Activated effector memory CD4-positive, alpha-beta T cell treated with Interleukin-2 at 50 U/mL for 16 hours (primary cell): ENCODE measurements at places on chromosomes 12 and 14.
A peak's percentile ranks its signal among the peaks of the same experiment; 100 is the strongest.

- DNase-seq = no peak
These were observed 74.0 kb upstream of the MDM1 start for GRCh38 chr12:68406134-68406576.

DNA sequence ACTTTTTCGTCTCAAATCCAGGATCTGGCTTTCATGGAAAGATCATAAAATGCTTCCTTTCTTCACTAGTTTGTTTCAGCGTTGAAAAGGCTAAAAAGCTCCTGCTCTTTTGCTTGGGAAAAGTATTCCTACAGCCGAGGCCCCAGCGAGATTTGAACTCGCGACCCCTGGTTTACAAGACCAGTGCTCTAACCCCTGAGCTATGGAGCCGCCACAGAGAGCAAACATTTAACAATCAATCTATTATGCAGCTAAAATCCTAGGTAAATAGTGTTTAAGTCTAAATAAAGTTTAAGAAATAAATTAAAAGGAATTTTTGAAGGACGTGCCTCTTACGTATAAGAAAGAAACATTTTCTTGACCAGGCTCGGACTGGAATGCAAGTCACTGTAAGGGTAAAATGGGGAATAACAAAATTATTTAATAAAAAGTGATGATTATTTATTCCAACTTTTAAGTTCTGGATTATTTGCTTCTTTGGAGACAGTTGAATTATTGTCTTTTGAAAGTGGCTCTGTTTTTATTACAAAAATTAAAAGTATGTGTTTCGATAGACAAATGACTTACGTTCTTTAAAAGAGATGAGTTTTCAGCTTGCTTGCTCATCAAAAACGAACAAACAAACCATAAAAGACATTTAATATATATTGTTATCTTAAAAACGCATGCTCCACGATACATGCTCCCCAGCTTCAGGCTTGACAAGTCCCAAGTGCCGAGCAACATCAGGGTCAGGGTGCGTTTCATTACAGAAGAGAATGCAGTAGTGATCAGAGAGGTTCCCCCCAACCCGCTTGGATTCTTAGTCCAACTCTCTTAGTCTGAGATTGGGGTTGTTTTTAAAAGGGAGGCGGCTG, 10.2 kb downstream of the OR6S1 start:
- no peak for DNase-seq

DNA sequence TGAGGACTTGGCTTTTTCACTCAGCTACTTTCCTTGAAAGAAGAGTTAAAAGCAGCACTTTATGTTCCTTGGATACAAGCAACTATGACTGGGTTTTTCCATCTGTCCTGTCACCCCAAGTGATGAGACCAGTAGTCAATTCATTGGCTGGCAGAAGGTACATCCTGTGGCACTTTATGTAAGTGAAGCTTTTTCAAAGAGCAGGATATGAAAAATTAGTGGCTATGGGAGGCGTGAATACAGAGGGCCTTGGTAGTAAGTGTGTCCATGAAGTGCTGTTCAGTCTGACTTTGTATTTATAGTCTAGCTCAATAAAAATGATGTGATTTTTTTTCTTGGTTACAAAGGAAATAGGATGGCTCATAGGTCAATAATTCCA, 68.8 kb downstream of the DRAM1 start:
- no peak for DNase-seq

DNA sequence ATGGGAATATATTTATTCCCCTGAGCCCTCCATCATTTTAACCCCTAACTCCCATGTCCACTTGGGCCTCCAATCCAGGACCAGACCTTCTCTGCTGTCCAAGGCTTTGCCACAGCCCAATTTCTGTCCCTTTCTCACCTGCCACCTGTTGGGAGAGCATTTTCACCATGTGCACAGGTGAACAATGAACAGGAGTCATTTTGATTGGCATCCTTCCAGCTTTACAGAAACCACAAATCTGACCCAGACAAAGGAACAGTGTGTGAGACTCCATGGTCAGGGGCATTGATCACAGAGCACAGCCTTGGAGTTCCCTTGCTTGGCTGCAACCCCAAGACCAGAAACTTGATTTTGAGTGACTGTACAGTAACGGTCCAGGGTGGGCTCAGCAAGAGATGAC, 91.9 kb downstream of the CRACR2A start:
- no peak for DNase-seq

GRCh38 chr12:15846887-15847286, 35.3 kb upstream of the STRAP start:
- DNase-seq = no peak

DNA sequence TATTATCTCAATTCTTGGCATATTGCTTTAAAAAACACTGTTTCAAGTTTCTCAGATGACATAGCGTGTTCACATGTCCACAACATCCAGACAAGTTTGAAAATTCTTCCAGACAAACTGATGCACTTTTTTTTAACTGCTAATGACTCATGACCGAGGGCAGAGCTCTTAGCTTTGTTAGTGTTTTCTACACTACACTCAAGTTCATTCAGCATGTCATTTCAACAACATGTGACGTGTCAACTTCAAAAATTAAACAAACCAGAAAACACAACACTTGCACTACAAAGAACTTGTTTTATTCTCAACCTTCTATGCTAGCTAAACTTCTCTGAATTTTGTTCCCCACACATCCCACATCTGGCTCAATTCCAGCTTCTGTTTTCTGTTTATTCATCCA, 1186.3 kb upstream of the FLRT2 start:
- DNase-seq = no peak

DNA sequence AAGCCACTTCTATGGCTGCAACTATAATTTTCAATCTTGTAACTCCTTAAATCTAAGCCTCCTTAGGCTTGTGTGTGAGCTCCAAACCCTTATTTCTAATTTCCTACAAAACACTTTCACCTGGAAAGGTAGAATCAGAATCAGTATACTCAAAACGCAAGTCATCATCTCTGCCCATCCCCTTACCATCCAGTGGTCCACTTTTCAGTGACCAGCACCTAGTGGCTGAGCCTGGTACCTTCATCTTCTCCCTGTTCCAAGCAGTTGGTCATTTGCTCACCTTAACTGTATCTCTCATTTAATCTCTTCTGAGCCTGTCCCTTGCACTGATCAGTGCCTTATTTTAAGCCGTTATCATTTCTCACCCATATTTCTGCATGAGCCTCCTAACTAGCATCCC, 107.9 kb downstream of the PPM1H start:
- DNase-seq = no peak

DNA sequence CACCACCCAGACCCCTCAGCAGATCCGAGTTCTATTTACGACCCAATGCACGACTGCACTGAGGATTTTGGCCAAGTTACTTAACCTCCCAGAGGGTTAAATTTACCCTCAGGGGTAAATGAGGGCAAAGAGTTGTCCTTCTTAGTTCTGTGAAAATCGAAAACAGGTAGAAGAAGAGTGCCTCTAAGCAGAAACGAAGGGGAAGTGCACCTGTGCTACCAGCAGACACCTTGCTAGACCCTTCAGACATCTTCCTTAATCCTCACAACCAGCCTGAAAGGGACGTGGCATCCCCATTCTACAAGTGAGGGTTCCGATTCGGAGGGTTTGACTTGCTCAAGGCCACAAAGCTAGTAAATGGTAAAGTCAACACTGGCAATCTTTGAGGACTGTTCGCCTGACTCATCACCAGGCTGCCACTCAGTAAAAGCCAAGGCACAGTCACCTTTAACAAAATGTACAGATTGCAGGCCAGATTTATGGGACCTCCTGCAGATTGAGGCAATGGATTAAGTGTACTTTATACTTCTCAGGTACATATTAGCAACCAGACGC, 1.6 kb downstream of the GSG1 start:
- peak; percentile 13 for DNase-seq

GRCh38 chr12:47234576-47235141, 154.9 kb upstream of the AMIGO2 start:
- no peak for DNase-seq

GRCh38 chr14:98200601-98201000, 1071.4 kb downstream of the BCL11B start:
- DNase-seq = no peak

DNA sequence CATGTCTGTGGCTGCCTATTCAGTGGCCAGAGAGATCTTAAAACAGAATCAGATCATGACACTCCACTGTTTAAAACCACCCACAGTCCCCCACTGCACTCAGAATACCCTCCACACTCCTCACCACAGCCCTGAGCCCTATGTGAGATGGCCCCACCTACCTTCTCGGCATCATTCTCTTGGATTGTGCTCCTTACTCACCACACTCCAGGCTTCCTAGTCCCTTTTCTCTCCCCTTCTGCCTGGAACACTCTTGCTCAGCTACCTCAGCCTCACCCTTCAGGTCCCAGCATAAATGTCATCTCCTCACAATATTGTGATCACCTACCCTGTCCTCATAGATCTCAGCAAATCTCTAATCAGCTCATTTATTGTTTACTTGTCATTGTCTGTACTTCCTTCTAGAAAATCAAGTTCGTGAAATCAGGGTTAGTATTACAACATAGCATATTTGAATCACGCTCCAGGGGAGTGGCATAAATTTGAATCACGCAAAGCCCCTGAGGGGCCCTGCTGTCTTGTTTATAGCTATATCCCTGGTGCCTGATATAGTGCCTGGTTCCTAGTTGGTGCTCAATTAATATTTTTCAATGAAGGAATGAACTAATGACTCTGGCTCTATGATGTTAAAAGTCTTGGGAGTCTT, 42.8 kb downstream of the SLC35F4 start:
- DNase-seq = no peak

- DNase-seq = no peak
These were observed 486.0 kb downstream of the RMST start for GRCh38 chr12:97948591-97948990.

GRCh38 chr12:92444763-92445162, 258.0 kb upstream of the PLEKHG7 start:
- no peak for DNase-seq

GRCh38 chr14:67764496-67764895, 51.9 kb downstream of the ZFYVE26 start:
- DNase-seq = no peak

GRCh38 chr14:82837611-82838140, 1304.0 kb upstream of the SEL1L start:
- no peak for DNase-seq

- no peak for DNase-seq
These were observed 188.3 kb downstream of the DAD1 start for GRCh38 chr14:22400655-22401259.

DNA sequence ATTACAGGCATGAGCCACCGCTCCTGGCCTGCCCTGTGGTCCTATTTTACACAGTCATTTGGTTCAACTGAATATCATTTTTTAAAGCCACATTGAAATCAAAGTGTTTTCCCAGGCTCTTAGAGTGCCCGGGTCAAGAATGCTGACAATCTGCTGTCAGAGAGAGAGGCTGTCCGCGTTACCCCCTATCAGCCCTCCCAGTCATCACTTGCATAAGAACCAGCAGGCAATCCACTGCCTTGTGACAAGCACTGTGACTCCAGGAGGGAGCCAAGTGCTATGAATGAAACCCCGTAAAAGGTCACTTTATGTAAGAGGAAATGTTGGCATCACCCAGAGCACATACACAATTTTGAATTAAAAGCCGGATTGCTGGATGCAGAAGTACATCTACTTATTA, 13.5 kb downstream of the PHLDA1 start:
- DNase-seq = no peak

DNA sequence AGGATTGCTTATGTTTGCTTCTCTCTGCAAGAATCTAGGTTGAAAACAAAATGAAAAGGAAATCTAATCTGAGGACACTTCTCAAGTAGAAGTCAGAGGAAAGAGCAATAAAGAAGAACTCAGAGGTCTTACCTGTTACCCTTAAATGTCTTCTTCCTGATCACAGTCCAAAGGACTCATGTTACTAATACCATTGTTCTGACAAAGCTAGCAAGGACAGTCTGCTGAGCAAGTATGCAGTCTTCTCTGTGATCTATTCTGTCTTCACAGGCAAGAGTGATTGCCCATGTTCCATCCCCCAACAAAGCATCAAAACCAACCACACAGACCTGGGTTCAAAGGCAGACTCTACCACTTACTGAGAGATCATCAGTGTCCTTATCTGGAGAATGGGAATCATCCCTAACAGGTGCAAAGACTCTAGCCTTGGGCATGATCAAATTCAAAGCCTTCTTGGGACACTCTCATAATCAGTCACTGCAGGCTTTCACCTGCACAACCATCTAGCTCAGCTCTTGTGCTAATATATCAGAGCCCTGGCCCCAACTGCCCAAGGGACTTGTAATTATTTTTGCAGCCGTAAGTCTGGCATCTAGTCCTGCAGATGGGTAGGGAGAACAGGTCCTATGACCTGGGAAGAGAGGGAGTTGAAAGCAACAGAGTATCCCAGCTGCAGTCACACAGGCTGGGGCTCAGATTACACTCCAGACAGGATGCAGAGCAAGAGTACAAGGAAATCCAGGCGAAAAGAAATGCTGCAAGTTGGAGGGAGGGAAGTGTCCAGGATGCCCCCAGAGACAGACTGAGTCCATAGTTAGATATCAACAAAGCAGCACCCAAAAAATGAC, 97.9 kb upstream of the NUDT4 start:
- no peak for DNase-seq

DNA sequence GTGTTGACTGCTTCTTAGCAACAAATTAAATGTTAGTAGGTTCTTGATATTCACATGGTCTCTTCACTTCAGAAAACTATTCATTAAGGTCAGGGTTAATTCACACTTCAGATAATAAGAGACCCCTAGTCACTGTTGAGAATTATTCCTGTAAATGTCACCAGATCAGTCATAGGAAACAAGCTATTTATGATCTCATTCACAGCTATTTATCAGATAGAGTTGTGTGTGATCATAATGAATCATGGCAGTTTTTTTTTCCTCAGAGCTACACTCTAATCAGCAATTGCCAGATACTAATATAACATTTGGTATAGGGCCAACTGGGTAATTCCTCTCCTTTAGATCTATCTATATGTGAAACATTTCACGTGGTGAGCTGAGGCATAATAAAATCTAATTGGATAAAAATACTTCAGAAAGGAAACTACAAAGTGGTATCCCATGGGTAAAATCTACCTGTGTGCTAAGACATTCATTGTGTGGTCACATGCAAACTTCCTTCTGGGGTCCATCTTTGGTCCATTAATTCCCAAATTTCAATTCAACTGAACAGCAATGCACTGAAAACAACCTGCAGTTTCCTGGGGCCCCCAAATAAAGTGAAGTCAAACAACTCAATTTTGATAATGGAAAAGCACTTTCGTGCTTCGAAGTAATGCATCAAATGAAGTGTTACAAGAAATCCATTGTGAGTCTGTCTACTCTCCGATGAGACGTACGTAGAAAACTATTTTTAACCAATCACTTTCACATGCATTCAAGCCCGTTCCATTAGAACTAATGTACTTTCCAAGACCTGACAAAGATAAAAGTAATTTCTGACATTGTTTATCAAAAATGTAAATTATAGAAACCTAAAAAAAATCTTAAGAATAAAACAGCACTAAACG, 197.0 kb downstream of the ACSS3 start:
- no peak for DNase-seq

DNA sequence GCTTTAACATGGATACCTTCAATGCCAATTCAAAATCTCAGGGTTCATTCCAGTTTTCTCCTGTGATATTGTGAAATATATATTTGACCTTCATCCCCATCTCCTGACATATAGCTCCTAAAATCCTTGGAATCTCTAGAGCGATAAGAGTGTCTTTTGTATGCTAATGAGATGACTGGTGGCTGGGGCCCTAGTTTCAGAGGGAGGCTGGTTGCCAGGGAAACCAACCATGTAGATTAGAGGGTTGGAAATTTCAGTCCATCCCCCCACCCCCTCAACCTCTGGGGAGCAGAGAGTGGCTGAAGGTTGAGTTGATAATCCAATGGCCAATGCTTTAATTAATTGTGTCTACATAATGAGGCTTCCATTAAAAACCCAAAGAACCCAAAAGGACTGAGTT, 59.4 kb downstream of the SDR9C7 start:
- DNase-seq = no peak
